Activated CD4-positive, CD25-positive, alpha-beta regulatory T cell (primary cell): ENCODE measurements at places on chromosomes 3 and 15.

- DNase-seq, result no peak
Measured at GRCh38 chr15:72845981-72846383, 62.4 kb upstream of the ADPGK start.

DNA sequence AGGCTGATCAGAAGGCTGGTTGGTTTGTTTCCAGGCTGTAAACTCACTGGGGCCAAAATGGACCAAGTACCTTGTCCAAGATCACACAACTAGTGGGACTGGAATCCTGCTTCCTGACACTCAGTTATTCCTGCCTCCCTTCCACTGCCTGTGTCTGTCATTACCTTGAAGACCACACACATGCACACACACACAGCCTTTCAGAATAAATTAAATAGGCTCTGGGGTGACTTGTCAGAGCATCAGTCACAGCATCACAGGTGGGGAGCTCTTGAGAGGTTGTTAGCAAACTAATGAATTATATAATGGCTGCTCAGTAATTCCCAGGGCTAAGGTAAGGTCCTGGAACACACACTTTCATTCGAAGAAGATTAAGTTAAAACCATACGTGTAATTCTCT is 231.8 kb downstream of the UACA start:
- DNase-seq, result no peak

GRCh38 chr3:42556089-42556632 is 25.6 kb downstream of the SEC22C start:
- no peak for DNase-seq

GRCh38 chr3:30112902-30113484 is 493.4 kb upstream of the TGFBR2 start:
- no peak for DNase-seq

DNA sequence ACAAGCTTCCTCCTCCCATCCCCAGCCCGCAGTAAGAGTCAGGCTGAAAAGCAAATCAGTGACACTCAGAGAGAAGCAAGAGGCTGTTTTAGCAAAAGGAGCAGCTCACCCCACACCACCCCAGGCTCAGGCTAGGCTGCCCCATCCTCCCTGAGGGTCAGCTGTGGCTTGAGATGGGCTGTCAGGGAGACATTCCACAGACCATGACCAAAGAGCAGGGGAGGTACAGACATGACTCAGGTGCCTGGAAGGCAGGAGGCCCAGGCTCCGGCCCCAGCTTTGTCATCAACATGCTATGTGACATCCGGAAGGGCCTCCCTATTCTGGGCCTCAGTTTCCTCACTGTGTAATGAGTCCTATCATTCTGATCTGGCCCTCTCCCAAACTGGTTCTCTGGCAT is 24.7 kb downstream of the HCN4 start:
- DNase-seq, result no peak

GRCh38 chr3:185473290-185473815 is 25.5 kb downstream of the TMEM41A start:
- DNase-seq, result no peak

DNA sequence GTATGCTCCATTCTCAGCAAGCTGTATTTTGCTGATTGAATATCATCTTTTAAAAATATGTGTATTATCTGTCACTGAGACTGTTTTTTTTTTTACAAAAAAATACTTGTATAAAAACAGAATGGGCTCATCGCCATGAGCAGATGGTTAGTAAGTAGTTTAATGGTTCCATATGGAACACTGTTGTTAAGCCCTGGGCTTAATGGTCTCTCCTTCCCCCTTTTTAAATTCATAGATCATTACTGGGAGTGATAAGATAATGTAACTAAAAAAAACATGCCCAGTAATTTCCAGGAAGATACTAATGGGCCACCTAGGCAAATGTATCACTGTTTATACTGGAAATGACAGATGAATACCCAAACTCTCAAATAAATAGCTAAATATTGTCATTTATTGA is 95.3 kb upstream of the TPRG1 start:
- DNase-seq, result no peak

DNA sequence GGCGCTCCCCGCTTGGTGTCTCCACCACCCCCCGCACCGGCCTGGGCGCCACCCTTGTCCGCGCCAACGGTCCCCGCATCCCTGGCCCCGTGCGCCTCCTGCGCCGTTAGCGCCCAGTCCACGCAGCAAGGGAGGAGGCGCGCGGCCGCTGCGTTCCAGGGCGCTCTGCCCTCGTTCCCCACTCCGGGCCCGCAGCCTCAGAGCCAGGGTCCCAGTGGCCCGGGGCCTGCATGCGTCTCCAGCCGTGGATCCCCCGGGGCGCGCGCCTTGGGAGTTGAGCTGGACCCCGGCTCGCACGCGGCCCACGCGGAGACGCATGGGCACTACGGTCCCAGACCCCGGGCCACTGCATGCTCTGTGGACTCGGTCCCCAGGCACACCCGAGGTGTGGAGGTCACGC is 7.4 kb upstream of the ITPKA start:
- DNase-seq, result no peak

- no peak for DNase-seq
Measured at GRCh38 chr15:73246439-73246838, 122.3 kb downstream of the HCN4 start.

- DNase-seq, result no peak
Measured at GRCh38 chr3:113270786-113271185, 59.4 kb downstream of the BOC start.

DNA sequence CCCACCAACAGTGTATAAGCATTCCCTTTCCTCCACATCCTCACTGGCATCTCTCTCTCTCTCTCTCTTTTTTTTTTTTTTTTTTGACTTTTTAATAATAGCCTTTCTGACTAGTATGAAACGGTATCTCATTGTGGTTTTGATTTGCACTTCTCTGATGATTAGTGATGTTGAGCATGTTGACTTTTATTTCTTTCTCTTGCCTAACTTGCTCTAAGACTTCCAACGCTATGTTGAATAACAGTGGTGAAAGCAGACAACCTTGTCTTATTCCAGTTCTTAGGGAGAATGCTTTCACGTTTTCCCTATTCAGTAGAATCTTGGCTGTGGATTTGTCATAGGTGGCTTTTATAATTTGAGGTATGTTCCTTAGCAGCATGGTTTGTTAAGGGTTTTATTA is 249.4 kb upstream of the MDFIC2 start:
- DNase-seq, result no peak

GRCh38 chr3:158106766-158107471 is 699 bp upstream of the SHOX2 start:
- no peak for DNase-seq

DNA sequence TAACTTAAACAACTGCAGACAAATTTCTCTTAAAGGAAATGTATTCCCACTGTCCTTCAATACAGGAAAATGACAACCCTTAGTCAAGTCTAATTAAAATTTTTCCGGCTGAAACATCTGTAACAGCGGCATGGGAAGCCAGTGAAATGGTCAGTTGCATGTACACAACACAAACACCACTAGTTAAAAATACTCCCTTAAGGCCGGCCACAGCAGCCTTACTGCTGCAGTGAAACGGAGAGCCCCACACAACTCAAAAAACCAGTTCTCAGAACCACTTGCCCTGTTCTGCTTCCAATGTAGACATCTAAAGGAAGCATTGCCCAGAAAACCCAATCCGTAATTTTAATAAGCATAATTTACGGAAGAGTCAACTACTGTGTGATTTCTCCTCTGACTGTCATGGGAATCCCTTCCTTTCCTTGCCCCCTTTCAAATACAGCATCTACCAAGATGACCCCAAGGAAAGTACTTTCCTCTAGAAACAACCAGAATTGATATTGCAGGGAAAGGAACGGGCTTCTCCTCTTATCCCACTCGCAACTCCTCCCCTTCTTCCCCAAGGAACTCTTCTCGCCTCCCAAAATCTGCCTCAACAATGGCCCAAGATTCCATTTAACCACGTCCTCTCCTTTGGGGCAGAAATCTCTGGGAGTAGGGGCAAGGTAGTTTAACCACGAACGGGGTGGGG is 1.6 kb downstream of the FBN1 start:
- DNase-seq, result no peak

GRCh38 chr3:86563400-86563970 is 427.5 kb downstream of the VGLL3 start:
- DNase-seq, result no peak

DNA sequence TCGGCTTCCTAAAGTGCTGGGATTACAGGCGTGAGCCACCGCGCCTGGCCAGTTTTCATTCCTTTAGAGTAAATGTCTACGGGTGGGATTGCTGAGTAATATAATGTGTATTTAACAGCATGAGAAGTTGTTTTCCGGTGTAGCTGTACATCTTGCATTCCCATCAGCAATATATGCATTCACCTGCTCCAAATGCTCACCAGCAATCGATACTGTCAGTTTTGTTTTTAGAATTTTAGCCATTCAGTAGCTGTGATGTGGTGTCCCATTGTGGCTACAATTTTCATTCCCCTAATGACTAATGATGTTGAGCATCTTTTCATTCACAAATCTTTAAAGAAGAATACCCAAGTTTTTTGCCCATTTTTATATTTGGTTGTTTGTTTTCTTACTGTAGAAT is 134.8 kb upstream of the RGMA start:
- DNase-seq, result no peak

GRCh38 chr15:45179221-45179985 is 8.4 kb downstream of the SHF start:
- DNase-seq, result peak; percentile 23

GRCh38 chr15:80913541-80913940 is 76.1 kb downstream of the MESD start:
- DNase-seq, result no peak

DNA sequence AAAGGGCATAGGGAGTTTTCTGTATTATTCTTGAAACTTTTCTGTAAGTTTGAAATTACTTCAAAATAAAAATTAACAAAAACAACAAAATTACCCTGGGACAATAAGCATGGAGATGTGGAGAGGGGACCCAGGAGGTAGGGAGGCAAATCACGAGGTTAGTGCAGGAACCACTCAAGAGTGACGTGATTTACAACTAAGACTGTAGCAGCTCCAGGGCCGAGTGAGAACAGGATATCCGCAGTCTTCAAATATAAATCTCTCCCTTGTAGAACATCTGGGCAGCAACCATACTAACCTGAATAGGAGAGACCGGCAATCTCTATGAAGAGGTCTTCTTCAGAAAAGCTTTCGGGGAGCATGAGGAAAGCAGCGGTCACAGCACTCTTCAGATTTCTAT is 17.3 kb downstream of the TAMM41 start:
- no peak for DNase-seq

DNA sequence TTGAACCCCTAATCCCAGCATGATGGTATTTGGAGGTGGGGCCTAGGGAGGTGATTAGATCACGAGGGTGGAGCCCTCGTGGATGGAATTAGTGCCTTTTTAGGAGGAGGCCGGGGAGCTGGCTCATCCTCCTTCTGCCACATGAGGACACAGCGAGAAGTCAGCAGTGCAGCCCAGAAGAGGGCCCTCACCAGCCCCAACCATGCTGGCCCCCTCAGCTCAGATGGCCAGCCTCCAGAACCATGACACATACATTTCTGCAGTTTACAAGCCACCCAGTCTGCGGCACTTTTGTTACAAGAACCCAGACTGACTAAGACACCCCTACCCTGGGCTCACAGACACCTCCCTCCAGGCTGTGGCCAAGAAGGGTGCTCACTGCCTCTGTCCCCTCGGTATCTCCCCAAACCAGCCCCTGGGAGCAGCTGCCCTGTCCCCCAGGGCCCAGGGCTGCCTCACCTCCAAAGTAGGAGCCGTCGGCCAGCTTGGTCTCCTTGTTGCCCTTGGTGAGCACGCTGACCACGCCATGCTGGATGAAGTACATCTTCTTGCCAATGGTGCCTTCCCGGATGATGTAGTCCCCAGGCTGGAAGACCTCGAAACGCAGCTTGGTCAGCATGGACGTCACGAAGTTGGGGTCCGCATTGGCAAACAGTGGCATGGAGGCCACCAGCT is 44.1 kb downstream of the HCN4 start:
- DNase-seq, result no peak

DNA sequence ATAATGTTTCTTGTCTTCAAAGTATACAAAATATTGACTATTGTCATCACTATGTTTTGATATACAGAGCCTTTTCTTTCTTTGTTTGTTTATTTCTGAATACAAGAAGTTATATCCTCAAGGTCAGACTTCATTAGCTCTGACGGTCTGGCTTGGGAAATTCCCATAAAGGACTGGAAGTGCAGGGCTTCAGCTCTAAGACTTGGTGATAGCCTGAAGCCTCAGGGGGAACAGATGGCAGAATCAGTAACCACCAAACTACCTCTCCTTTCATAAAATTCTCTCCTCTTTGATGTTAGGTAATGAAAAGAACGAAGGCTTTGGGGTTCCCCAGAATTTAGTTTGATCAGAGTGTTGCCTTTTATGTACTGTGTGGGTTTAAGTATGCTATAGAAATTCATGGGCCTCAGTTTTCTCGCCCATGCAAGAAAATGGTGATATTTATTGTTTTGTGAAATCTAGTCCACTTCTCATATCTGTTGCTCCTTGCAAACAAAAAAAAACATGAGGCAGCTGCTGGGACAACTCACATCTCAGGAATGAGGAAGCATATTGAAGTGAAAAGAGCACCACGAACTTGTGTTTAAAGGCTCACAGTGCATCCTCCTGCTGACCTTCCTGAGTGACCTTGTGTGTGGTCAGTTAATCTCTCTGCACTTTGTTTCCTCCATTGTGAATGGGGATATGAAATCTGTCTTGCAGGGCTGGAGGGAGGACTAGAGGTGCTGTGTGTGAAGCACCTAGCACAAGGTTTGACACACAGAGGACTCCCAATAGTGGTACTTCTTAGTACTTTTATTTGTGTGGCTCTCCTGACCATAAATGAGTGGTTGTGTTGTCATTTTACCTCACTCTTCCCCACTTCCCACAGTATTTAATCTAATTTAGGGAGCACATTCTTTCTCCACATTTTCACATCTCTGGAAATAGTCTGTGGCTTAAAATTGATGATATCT is 569.8 kb upstream of the IL12A start:
- no peak for DNase-seq

GRCh38 chr3:12545473-12545791 is at the start of gene MKRN2OS:
Gene MKRN2OS, minus strand, starts transcription at chr3:12545499. Its CDS starts 35 bp downstream, at chr3:12545464.
- DNase-seq, result no peak

GRCh38 chr3:4895838-4896237 is 83.4 kb upstream of the BHLHE40 start:
- no peak for DNase-seq

GRCh38 chr3:115281697-115282675 is 134.9 kb upstream of the ZBTB20 start:
- no peak for DNase-seq

GRCh38 chr3:90253131-90253530 is 1145.7 kb downstream of the EPHA3 start:
- no peak for DNase-seq

- no peak for DNase-seq
Measured at GRCh38 chr15:64058279-64058678, 12.0 kb upstream of the DAPK2 start.
